Urinary bladder (tissue), 4 donors: ENCODE measurements at places on chromosomes 2 and 18. TPM values are rescaled to one million over a fixed set of nuclear protein-coding genes. Genes with fewer than 3 reads are reported as not detected.

UPP2 gene
- 0.16 TPM for total RNA-seq

ZAP70 gene
- 1.9 TPM for total RNA-seq

GRCh38 chr2:55403256-55403998, 16.2 kb downstream of the CCDC88A start:
- no peak for DNase-seq

MEIS1 gene
- total RNA-seq, result 213 TPM
